ENCODE measurements at places on chromosomes 11 and 22.

DNA sequence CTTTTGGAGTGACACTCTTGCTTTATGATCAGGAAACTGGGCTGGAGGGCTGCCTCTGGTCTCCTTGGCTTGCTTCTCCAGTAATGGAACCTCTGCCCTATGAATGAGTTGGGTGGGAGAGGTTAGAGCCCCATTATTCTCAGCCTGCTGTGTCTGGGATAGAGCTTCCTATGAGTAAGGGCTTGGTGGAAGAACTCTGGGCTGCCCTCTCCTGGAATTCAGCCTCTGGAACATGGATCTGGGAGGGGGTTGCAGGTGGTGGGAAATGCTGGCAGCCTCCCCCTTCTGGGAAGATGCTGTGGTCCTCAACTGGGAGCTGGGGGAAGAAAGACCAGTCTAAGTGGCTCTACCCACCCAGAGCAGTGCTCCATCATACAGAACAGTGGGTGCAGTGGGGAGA lies 81.8 kb upstream of the SYN3 start:
- no peak for DNase-seq

GRCh38 chr11:35157814-35158700 lies 19.1 kb downstream of the CD44 start:
- no peak for DNase-seq

DNA sequence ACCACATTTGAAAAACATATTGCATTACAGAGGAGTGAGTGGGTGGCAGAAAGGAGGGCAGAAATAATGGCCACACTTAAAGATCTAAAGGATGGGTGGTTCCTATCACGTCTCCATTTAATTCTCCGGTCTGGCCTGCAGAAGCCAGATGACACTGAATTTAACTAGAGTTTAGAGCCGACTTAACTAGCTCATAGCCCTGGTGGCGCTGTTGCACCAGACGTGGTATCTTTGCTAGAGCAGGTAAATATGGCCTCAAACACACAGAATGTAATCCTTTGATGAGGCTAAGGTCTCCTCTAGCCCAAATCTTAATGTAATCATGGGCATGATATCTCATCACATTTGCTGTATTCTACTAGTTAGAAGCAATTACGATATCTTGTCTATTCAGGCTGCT lies 51.5 kb upstream of the GAL start:
- no peak for DNase-seq

- no peak for DNase-seq
Observed at GRCh38 chr11:94997437-94997836, 23.9 kb downstream of the KDM4D start.

- no peak for DNase-seq
Observed at GRCh38 chr11:6405846-6406245, 13.0 kb downstream of the APBB1 start.

GRCh38 chr22:36671404-36671803 lies 32.1 kb downstream of the CACNG2 start:
- no peak for DNase-seq

GRCh38 chr11:121839781-121840180 lies 276.2 kb downstream of the BLID start:
- DNase-seq: no peak

- no peak for DNase-seq
Observed at GRCh38 chr22:23845265-23846080, 6.7 kb upstream of the DERL3 start.

DNA sequence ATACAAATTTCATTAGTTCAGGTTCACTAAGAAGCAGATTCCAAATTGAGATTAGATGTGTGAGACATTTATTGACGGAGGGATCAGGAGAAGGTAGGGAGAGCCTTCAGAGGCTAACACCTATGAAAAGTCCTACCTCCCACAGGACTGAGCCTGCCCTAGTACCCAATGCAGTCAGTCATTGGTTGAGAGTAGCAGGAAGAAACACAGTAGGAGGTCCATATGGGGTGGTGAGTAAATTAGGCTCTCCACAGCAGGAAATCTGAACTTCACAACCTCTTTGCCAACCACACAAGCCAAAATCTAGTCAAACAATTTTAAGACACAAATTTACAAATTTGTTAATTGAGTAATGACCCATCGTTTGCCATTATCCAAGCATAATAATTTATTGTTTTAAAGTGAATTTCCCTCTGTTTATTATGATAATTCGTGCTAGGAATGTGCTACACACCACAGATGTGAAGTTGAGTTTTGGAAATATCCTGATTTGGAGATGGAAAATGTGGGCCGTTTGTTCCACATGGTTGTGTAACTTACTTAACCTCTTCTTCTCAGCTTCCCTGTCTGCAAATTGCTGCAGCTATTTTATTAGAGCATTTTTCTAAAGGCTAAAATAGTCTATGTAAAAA lies 542.1 kb downstream of the ETS1 start:
- DNase-seq: no peak

GRCh38 chr11:121152764-121153163 lies 51.7 kb downstream of the TECTA start:
- DNase-seq: no peak

DNA sequence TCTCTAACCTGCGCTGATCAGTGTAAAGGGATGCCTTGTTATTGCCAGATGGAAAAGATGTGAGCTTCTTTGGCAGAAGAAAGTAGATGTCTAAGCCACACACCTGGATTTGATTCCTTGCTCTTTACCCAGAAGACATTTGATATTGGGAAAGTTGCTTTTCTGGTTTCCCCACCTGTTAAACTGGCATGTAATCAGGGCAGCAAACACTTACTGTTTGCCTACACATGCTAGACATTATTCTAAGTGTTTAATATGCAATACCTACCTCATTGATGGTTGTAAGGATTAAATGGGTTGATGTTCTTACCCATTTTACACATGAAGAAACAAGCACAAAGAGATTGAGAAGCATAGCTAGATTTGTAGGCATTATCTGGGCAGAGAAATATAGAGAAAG lies 16.6 kb downstream of the ASRGL1 start:
- no peak for DNase-seq

- no peak for DNase-seq
Observed at GRCh38 chr11:106061954-106062949, 14.9 kb downstream of the KBTBD3 start.

DNA sequence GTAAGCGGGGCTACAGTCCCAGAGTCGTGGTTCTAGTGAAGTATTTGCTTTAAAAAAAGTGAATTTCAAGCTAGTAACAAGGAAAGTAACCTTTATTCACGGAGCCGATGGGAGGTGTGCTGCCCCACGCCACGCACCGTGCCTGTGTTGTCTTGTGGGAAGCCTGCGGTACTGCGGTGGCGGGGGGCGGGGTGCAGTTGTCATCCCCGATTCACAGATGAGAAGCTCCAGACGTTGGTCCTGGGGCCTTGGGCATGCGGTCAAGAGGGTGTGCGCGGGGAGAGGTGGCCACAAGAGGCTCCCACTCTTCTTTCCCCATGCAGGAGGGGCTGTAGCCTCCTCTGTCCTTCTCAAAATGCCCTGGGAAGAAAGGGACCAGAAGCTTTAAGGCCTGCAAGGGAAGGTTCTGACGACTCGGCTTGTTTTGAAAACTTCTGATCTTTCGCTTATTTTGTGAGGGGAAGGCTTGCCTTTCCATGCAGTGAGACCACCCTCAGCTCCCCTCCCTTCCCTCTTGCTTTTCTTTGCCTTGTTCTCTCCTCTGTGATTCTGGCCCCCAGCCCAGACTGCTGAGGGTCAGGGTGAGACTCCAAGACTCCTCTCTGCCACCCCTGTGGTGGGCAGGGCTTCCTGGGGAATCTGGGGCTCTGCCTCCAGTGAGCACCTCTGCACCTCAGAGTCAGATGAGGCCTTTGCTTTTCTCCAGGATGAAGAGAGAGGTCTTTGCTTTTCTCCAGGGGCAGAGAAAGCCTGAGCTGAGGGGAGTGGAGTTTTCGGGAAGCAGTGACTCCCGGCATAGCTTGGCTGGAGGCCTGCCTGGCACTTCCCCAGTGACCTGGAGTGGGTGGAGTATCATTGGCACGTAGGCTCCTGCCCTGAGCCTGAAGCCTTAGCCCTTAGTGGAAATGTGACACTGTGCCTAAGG lies 6.2 kb downstream of the GLB1L3 start:
- no peak for DNase-seq

DNA sequence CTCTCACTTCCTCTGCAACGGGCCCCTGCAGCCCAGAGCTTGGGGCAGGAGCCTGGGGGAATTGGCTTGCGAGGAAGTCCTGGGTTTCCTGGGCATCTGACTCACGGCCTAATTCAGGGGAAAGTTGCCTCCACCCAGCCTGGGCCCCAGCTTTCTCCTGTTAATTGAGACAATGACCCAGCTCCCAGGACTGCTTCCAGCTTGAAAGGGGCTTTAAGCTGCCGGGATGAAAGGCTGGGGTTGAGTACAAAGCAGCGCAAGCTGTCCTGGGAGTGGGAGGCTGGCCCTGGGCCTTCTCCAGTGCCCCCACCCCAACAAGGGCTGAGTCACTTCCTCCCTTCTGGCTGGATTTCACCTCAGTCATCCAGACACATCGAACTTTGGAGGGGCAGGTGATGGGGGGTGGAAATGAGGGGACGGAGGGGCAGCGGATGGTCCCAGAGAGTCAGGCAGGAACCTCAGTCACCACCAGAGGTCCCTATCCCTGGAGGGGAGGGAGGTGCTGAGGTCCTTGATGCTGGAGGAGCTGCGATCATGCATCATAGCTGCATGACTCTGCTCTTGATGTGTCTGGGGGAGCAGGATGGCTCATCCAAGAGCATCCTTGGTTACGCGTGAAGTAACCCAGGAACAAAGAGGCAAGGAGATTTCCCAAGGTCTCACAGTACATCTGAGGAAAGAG lies 30.1 kb upstream of the OAF start:
- DNase-seq: peak; percentile 26

DNA sequence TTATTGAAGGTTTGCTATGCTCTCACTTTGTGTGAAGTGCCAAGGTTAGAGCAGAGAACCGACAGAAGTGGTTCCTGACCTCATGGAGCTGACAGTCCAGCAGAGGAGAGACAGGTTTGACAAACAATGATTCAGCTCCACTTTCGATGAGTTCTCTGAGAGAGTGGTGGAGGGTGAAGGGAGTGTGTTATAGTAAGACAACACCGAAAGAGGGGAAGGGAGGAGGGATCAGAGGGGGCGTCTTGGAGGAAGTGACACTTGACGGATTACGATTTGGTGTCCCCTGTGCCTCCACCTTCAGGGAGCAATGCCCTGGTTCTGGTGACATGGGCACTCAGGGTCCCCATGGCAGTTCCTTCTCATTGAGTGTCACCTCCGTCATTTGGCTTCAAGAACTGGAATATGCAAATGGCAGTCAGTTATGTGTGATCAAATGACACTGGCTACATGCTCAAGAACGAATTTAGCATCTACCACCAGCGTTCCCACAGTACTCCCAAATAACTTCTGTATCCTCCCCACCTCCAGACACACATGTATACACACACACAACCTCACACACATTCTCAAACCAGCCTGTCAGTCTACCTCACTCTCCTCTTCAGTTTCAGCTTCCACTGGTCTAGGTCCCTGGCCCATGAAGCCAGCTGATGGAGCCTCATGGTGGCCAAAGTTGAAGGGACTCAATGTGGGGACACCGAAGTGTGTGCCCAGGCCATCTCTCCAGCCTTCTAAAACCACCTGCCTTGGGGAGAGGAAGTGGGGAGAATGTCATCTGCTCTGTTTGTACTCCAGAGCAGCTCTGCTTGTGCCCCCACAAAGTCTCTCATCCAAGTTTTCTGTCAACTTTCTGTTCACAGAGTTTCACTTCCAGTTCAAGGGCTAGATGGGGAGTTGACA lies 31.4 kb upstream of the NUP160 start:
- DNase-seq: no peak

- no peak for DNase-seq
Observed at GRCh38 chr11:11605181-11605580, 16.6 kb downstream of the GALNT18 start.

DNA sequence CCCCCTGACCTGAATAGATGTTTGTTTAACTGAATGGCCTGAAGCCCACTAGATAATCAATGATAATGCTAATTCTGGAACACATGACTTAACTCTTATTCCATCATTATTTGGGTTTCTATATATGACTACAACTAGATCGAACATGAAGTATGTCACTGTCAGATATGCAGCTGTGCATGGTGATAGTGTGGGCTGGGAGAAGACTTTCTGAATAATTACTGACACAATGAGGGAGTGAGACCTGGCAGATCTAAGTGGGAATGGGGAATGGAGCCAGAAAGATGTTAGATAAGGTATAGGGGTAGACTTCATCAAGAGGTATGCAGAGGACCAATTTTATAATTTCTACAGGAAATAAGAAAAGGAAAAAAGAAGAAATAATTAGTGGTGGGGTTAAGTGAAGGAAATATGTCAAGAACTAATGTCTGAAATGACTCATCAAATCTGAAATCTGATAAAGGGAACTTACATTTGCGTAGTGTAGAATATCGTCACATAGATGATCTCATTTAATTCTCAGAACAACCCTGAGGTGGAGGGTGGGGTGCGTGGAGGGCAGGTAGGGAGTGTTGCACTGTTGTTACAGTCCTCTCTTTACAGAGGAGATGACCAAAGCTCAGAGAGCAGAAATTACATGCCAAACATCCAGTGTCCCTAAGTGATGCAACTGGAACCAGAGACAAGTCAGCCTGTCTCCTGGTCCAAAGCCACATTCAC lies 68.2 kb upstream of the EED start:
- no peak for DNase-seq

- DNase-seq: no peak
Observed at GRCh38 chr22:26174280-26174679, 5.0 kb downstream of the SEZ6L start.

GRCh38 chr11:6841694-6842093 lies 3.8 kb upstream of the OR10A5 start:
- DNase-seq: no peak

DNA sequence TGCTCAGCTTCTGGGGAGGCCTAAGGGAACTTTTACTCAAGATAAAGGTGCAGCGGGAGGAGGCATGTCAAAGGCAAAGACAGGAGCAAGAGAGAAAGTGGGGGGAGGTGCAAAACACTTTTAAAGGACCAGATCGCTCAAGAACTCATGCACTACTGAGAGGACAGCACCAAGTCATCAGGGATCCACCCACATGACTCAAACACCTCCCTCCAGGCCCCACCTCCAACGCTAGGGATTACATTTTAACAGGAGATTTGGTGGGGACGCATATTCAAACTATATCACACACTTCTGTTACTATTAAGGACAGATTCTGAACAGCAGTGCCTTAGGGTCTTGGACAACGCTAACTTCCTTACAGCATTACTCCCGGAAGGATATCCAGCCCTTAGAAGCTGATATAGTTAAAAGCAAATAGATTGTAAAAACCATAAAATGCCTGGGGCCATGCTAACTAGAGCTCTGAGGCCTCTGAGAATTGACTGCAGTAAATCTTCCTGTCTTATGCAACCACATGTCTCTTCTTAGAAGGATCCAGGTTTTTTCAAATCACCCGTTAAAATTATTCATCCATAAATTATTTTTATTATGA lies 16.7 kb upstream of the ZC3H12C start:
- DNase-seq: no peak

All from omental fat pad (tissue), 4 donors.